ENCODE measurements at places on chromosomes 7 and 10.

- no peak for DNase-seq
These were observed 273.7 kb downstream of the CCDC3 start for GRCh38 chr10:12727832-12728215.

DNA sequence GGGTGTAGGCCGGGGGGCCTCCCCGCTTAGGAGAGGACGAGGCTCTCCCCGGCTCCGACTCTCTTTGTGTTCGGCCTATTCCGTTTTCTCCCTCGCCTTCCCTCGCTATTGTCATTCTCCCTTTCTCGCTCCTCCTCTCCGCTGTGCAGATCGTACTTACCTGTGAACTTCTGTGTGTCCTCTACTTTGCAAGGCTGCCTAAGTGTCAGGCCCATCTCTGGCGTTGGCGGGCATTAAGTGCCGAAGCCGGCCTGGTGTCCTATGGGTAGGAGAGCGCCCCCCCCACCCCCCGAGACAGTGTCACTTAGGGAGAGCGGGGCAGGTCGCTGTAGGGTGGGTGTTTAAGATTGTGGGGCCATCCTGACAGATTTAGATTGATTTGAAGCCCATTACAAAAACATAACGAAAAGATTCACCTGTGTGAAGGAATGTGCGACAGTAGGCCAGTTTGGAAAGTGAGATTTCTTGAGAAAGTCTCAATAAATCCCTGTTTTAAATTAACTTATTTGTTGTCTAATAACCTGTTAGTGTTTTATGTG is 579 bp downstream of the RBM33 start:
- peak; percentile 36 for DNase-seq

DNA sequence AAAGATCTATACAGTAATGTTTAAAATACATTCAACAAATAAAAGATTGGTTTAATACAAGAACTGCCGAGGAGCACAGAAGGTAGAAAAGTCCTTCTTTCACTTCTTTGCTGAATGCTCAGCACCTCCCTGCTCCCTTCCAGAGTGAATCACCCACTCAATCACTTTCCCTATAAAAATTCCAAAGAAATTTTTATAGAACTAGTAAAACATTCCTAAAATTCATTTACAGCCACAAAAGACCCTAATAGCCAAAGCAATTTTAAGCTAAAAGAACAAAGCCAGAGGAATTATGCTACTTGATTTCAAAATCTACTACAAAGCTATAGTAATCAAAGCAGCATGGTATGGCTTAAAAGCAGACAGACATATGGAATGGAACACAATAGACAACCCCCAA is 320.9 kb downstream of the PCLO start:
- no peak for DNase-seq

DNA sequence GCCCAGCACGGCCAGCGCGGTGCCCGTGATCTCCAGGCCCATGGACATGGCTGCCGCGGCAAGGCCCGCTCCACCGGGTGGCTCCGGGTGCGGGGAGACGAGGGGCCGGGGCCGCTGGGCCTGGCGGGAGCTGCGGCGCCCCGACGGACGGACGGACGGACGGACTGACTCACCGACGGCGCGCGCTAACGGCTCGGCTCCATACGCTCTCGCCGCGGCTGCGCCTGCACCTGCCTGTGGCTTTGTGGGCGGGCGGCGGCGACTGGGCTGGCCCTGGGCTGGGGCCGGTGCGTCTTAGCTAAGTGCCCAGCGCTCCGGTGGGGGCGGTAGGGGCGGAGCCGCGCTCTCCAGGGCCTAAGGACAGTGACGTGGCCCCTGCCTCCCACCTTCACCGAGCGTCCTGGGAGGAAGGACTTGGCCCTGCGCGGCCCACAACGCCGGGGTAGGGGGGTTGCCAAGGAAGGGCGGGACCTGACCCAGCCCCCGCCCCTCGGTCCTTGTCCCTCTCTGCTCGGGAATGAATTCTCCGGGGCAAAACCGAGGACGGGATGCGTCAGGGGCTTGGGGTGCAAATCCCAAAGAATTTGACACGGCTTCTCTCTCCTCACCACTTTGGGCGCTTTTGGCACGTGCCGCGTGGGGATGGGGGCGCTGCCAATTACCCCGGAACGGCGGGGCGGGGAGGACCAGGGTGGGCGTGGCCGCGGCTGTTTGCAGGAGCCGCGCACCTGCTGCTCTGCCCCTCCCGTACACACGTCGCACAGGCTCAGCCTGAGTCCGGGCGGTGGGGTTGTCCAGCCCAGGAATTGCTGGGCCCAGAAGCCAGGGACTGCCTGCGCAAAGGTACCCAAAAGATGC is at the start of gene CLDN3:
Gene CLDN3 (minus strand): TSS at position 269 of the 858 bp plus-strand sequence. CDS start 221 bp downstream, at position 48.
- DNase-seq = no peak

DNA sequence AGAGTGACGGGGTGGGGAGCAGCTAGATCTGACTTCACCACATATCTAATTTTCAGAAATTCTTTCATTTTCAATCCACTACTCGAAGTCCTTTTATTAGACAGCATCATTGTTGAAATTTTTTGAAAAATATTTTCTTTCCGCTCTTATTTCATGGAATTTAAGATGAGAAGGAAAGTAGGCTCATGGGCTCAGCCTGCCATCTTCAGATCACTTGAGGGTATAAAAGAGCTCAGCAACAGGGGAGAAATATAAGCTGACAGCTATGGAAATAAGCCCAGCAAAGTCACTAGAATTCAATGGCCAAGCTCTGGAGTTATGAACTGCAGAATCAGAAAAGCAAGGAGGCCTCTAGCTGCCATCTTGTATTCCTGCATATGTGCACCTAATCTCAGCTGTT is 389.1 kb downstream of the XPNPEP1 start:
- no peak for DNase-seq

- no peak for DNase-seq
These were observed 423 bp downstream of the LSM5 start for GRCh38 chr7:32489788-32490126.

GRCh38 chr10:131963811-131964210 is 17.9 kb downstream of the BNIP3 start:
- DNase-seq = no peak

GRCh38 chr7:32071466-32072091 is 1.4 kb upstream of the PDE1C start:
- no peak for DNase-seq

DNA sequence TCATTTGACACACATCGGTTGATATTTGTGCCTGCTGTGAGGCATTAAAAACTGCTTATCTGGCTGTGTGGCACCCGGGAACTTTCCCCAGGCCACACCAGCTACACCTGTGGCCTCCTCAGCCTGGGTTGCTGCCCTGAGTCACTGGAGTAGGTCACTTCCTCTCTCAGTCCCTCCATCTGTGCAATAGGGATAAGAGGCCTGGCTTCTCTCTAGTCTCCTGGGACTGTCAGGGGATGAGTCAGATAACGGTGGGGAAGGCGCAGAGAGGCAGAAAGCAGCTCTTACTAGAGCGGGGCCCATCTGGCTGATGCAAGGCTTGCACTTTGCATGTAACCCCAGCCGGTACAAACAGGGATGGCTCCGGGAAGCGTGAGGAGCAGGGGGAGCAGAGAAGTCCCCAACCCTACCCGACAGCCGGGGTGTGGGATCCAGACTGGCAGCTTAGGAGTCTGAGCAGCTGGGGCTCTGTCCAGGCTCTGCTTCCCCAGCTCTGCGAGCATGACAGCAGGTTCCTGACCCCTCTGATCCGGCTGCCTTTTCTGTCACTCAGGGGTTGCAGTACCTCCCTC is 34.0 kb downstream of the DNAJB12 start:
- DNase-seq = peak; percentile 70

GRCh38 chr7:51471981-51472296 is 155.3 kb upstream of the COBL start:
- no peak for DNase-seq

DNA sequence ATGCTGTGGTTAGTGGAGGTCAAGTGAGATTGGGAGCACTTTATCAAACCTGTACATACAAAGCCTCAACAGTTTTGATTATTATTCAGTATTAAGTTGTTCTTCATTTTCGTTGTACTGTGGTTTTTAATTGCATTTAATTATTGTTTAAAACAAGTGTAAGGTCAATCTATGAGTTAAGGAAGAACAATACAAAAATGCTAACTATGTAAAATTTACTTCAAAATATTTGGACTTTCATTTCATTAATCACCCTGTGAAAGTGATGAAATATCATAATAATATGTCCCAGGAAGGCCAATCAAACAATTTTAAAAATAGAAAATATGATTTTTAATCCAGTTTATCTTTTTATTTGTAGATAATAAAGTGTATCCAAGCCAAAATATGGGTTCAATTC is 13.6 kb upstream of the NDUFA5 start:
- no peak for DNase-seq

DNA sequence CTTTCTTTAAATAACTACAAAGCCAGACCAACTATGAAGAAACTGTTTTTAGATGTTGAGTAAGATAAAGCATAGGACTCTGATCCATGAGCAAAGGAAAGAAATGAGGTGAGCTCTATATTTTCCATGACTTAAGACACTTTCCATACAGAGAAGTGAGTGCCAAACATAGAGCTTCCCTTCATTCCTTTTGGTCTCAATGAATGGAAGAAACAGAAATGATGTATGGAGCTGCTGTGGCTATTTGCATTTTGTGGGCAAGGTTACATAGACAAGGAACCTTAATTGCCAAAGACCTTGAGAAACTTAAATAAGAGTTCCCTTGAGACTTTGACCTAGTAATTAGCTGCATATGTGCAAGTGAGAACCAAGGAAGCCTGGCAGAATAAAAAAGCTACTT is 1152.2 kb downstream of the XPNPEP1 start:
- no peak for DNase-seq

DNA sequence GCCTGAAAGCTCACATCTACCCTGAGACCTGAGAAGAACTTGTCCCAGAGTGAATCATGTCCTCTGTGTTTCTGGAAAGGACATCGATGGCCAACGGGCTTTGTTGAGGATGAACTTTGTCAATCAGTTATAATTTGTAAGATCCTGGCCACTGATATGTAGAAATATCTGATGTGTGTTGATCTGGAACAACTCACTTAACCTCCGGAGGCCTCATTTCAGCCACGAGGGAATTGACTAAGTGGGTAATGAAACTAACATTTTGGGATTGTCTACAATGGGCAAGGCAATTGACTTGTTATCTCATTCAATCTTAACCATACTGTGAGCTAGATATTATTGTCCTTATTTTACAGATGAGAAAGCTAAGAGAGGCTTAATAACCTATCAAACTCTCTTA is 468.1 kb upstream of the NRP1 start:
- DNase-seq = no peak

DNA sequence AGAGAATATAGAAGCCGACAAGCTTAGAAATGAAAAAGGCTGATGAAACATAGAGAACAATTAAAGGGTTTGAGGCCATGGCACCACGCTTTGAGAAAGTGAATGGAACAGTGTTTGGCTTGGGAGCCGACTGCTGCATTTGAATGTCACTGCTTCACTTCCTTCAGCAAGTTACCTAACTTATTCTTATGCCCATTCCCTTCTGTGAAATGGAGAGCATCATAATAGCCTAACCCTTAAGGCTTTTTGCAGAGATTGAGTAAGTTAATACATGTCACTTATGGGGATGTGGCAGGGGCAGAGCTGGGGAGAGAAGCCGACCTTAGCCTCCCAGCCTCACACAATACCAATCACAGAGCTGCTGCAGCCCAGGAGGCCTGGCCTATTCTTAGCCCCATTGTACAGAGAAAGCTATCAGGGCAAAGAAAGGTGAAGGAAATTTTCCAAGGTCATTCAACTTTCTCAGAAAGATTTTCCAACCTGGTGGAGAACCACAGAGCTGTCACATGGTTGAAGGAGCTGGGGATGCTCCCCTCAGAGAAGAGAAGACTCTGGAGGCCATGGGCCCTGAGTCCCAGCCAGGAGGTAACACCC is 186.0 kb upstream of the GDF10 start:
- no peak for DNase-seq

DNA sequence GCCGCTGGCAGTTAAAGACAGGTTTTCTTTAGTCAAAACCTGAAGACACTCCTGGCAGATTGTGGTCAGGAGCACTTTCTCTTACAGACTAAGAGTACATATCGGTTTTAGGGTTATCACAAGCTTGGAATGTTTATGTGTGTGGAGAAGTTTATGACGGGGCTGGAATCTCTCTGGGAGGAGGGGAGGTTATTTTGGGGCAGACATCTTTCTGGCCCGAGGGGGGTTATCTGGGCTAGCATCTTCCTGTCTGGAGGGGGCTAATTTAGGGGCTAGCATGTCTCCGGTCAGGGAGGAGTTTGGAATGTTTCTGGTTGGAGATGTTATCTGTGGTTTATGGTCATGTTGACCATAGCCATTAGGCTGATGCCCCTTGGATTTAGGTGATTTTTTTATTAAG is 141.2 kb upstream of the KIF5B start:
- no peak for DNase-seq

DNA sequence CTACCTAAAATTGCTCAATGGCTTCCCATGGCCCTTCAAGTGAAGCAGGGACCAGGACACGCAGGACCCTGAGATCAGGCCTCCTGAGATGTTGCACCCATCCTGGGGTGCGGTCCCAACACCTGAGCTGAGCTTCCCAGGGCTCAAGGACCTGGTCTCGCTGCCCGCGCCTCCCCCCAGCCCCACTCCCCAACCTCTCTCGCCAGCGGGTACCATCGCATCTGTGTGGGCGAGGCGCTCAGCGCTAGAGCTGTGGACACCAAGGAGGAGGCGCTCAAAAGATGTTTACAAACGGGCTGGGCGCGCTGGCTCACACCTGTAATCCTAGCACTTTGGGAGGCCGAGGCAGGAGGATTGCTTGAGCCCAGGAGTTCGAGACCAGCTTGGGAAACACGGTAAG is 7.4 kb upstream of the CRYGN start:
- no peak for DNase-seq

GRCh38 chr7:45564485-45564884 is 9.7 kb upstream of the ADCY1 start:
- DNase-seq = no peak

- DNase-seq = no peak
These were observed 335.3 kb upstream of the KLF6 start for GRCh38 chr10:4120096-4120853.

GRCh38 chr7:47317487-47317886 is 264.4 kb downstream of the TNS3 start:
- DNase-seq = no peak

DNA sequence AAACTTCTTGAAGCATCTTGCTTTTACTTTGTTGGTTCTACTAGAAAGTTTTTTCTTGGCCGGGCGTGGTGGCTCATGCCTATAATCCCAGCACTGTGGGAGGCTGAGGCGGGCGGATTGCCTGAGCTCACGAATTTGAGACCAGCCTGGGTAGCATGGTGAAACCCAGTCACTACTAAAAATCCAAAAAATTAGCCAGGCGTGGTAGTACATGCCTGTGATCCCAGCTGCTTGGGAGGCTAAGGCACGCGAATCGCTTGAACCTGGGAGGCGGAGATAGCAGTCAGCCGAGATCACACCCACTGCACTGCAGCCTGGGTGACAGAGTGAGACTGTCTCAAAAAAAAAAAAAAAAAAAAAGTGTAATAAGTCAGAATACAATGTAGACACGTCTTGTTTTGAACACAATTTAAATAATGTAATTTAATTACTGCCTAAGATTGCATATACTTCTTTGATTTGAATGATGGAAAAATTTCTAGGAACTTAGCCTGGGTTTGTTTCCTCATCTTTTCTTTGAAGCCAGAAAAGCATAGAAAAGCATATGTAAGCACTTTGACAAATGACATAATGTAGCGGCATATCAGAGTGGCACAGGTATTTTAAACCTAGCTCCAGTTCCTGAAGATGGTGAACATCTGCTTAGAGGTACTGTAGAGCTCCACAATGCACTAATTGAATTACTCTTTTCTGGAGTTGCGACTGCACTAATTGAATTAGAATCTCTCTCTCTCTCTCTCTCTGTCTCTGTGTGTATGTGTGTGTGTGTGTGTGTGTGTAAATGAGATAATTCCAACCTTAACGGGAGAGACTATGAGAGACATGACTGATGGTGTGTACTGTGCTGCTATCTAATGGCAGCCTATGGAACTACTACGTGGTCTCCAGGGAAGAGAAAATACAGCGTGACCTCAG is 87.8 kb downstream of the BTRC start:
- peak; percentile 4 for DNase-seq

- no peak for DNase-seq
These were observed 8.8 kb downstream of the FZD9 start for GRCh38 chr7:73442222-73442902.

Measured in GM12892 (cell line).